Body of pancreas (tissue), 4 donors: ENCODE measurements at places on chromosomes 7 and 10. TPM values are rescaled to one million over a fixed set of nuclear protein-coding genes. Genes with fewer than 3 reads are reported as not detected.

GRCh38 chr10:119070395-119071165 is 10.0 kb downstream of the EIF3A start:
- H3K4me1 ChIP-seq: peaks cover 8% of the 10 kb centered on the region
- H3K4me3 ChIP-seq: no peak overlapping the region
- no peak for DNase-seq
- peaks cover 20% of the 10 kb centered on the region for H3K36me3 ChIP-seq
- no peak overlapping the region for H3K27ac ChIP-seq
- H3K27me3 ChIP-seq: no peaks in the 10 kb centered on the region

GRCh38 chr10:113743594-113743993 is 7.9 kb upstream of the PLEKHS1 start:
- H3K27ac ChIP-seq: no peak overlapping the region
- peaks cover 16% of the 10 kb centered on the region for H3K4me1 ChIP-seq
- no peak overlapping the region for H3K4me3 ChIP-seq
- H3K36me3 ChIP-seq: no peaks in the 10 kb centered on the region
- DNase-seq: no peak

ASB13 gene
- total RNA-seq: 15.0 TPM

PLCE1 gene
- total RNA-seq: 3.9 TPM

OPTN gene
- 32.7 TPM for total RNA-seq

DNA sequence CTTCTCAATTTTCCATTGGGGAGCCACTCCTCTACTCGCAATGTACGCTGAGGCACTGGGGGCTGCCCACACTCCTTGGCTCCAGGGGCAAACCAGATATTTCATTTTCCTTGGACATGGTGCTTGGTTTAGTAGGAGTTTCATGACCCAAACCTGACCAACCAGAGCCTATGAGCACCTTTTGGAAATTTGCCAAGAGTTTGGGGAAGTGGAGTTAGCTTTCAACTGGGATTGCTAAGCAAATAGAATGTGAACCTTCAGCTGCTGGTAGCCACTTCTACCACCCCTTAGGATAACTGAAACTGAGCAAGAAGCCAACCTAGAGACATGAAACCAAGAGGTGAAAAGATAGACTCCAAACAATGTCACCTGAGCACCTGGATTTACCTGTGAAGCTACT is 74.9 kb upstream of the COL13A1 start:
- no peak overlapping the region for H3K4me3 ChIP-seq
- no peak for DNase-seq
- no peak overlapping the region for H3K27ac ChIP-seq
- no peaks in the 10 kb centered on the region for H3K4me1 ChIP-seq

DNA sequence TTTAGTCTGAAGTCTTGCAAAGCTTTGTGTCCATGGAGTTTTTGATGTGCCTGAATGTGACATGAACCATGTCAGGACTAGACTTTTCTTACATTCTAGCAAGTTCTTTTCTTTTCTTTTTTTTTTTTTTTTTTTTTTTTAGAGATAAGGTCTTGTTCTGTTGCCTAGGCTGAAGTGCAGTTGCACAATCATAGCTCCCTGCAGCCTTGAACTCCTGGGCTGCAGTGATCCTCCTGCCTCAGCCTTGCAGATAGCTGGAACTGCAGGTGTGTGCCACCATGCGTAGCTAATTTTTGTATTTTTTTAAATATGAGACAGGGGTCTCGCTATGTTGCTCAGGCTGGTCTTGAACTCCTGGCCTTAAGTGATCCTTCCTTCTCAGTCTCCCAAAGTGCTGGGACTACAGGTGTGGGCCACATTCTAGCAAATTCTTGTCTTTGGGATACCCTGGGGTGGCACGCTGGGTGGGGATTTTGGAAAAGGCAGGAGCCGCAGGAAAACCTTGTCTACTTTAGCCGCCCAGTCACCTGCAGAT is 152.8 kb downstream of the SVIL start:
- H3K27ac ChIP-seq: no peak overlapping the region
- H3K4me3 ChIP-seq: no peak overlapping the region
- no peaks in the 10 kb centered on the region for H3K27me3 ChIP-seq
- DNase-seq: no peak
- peaks cover 14% of the 10 kb centered on the region for H3K36me3 ChIP-seq

DNA sequence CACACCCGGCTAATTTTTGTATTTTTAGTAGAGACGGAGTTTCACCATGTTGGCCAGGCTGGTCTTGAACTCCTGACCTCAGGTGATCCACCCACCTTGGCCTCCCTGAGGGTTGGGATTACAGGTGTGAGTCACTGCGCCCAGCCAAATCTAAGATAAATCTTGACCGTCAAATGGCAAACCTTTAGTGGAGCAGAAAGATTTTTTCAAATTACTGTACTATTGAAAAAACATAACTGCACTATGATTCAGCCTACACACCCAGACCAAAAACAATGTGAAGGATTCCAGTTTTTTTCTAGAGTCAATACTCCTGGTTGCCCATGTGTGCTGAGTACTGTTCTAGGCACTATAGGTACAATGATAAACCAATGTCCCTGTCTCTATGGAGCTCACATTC is 33.9 kb upstream of the SVIL start:
- H3K27ac ChIP-seq: no peak overlapping the region
- no peak overlapping the region for H3K4me3 ChIP-seq
- H3K27me3 ChIP-seq: no peaks in the 10 kb centered on the region
- DNase-seq: no peak

GRCh38 chr10:127041552-127041951 is 136.3 kb downstream of the DOCK1 start:
- no peak overlapping the region for H3K27ac ChIP-seq
- H3K27me3 ChIP-seq: no peaks in the 10 kb centered on the region
- H3K4me1 ChIP-seq: peaks cover 11% of the 10 kb centered on the region

DNA sequence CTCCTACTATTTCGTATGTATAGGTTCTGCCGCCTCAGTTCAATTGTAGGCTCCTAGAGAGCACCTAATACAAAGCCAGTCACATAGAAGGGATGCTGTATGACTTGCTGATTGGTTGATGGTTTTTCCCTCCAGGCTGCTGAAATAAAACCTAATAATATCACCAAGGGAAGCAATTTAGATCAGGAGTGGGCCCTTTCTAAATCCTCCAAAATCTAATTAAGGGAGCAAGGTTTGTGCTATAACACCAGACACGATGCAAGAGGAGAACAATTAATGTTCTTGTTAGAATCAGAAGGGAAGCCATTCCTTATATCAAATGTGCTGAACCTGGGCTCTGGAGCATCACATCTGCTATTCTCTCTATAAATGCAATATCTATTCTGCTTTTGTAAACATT is 42.0 kb upstream of the SLC13A1 start:
- no peaks in the 10 kb centered on the region for H3K36me3 ChIP-seq
- no peak for DNase-seq
- H3K27me3 ChIP-seq: no peaks in the 10 kb centered on the region
- no peak overlapping the region for H3K27ac ChIP-seq

GIMAP7 gene
- 3.6 TPM for total RNA-seq

DNA sequence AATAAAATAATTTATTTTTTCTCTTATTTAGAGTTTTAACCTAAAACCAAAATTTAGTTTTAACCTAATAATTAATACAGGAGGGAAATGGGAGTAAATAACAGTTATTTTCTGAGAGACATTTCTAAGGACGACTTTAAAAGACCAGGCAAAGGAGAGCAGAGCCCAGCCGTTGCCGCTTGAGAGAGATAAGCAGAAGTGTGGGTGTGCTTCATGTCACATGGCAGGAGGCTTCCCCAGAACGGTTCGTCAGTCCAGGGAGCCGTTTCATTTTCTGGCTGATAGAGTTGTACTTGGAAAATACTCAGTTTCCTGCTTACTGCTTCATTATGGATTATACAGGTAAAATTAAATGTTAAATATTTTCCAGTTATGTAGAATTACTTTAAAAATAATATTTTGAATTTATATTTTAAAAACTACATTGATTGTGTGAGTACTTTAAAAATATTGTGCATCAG is 61.4 kb downstream of the ST7 start:
- peaks cover 7% of the 10 kb centered on the region for H3K4me1 ChIP-seq
- H3K27me3 ChIP-seq: no peaks in the 10 kb centered on the region
- peak; percentile 38 for DNase-seq
- no peak overlapping the region for H3K4me3 ChIP-seq
- no peak overlapping the region for H3K27ac ChIP-seq

PRSS37 gene
- not detected for total RNA-seq

DNA sequence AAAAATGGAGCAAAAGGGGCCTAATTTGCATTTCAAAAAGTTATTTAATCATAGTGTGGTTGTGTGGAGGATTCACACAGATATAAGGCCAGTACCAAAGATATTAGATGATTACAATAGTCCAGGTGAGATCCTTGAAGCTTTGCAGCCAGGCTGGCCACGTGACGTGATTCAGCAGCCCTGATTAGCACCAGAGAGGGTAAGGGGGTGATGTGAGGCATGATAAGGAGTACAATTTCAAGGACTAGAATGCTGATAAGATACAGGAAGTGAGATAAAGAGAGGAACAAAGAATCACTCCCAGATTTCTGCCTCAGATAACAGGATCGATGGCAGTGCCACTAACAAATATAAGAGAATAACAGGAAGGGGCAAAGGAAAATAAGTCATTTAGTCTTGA is 108.4 kb upstream of the PALS2 start:
- H3K27ac ChIP-seq: no peak overlapping the region
- no peaks in the 10 kb centered on the region for H3K27me3 ChIP-seq
- no peak for DNase-seq
- peaks cover 18% of the 10 kb centered on the region for H3K4me1 ChIP-seq
- H3K36me3 ChIP-seq: no peaks in the 10 kb centered on the region
- H3K4me3 ChIP-seq: no peak overlapping the region

TACC2 gene
- 29.0 TPM for total RNA-seq

SYT15 gene
- total RNA-seq: 6.3 TPM

DNA sequence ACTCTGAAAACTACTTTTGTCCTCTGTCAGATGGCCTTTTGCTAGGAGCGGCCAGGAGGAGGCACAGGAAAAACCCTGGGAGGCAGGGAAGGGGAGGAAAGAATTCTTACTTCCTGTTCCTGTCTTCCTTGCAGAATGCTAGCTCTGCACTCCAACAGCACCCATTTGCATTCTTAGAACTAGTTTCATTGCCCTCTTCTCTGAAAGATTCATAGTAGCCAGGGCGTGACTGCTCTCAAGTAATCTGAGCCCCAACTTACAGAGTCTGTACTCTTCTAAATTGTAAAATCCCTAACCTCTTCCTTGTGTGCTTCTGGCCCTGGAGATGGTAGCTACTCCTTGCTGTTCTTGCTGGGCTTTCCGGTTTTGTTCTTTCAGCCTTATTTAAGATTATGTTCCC is 75.3 kb upstream of the STEAP1 start:
- no peaks in the 10 kb centered on the region for H3K4me1 ChIP-seq
- H3K36me3 ChIP-seq: no peaks in the 10 kb centered on the region
- no peaks in the 10 kb centered on the region for H3K27me3 ChIP-seq
- no peak overlapping the region for H3K4me3 ChIP-seq

RARRES2 gene
- 400 TPM for total RNA-seq

LSM5 gene
- 8.2 TPM for total RNA-seq

- DNase-seq: no peak
- H3K27me3 ChIP-seq: no peaks in the 10 kb centered on the region
- no peaks in the 10 kb centered on the region for H3K36me3 ChIP-seq
- H3K4me1 ChIP-seq: peaks cover 5% of the 10 kb centered on the region
- no peak overlapping the region for H3K27ac ChIP-seq
These were observed 368.1 kb downstream of the RPS24 start for GRCh38 chr10:78401624-78402367.

DNA sequence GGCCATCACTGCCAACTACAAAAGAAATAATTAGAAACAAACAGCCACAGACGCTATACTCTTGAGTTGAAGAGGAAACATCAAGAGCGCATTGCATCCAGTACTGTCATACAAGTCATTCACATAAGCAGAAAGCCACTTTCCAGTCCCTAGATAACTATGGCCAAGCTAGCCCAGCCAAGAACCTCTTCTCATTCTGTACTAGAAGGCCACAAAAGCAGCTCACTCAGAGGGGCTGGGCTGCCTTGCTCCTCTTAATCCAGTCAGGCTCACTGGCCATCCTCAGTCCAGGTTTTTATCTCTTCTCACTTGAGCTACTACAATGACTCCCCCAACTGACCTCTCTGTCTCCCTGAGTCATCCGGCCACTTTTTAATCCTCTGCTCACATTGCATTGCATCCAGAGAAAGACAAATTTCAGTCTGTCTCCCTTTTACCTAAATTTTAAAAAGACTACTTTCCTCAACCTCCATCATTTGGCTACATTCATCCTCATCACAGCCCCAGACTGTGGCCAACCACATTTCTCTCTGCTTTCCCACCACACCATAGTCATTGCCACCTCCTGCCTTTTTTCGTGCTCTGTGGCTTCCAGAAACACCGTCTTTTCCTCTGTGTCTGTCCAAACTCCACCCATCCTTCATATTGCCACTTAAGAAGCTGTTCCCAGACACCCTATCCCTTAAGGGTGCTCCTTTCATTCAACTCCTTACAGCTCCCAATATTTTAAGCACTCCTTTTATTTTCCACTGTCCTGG is 25.0 kb downstream of the PPP1R3C start:
- no peaks in the 10 kb centered on the region for H3K36me3 ChIP-seq
- H3K27ac ChIP-seq: peak overlapping the region; percentile 79
- peaks cover 50% of the 10 kb centered on the region for H3K4me1 ChIP-seq
- no peaks in the 10 kb centered on the region for H3K27me3 ChIP-seq

- no peaks in the 10 kb centered on the region for H3K27me3 ChIP-seq
- DNase-seq: no peak
- no peaks in the 10 kb centered on the region for H3K36me3 ChIP-seq
- no peak overlapping the region for H3K27ac ChIP-seq
These were observed 10.9 kb downstream of the PLA2G12B start for GRCh38 chr10:72943498-72944234.

FAM25A gene
- not detected for total RNA-seq

GRCh38 chr7:83936056-83936708 is 258.4 kb downstream of the SEMA3A start:
- H3K4me1 ChIP-seq: no peaks in the 10 kb centered on the region
- no peak overlapping the region for H3K4me3 ChIP-seq
- peak; percentile 52 for DNase-seq
- H3K27ac ChIP-seq: no peak overlapping the region
- H3K36me3 ChIP-seq: no peaks in the 10 kb centered on the region

DNA sequence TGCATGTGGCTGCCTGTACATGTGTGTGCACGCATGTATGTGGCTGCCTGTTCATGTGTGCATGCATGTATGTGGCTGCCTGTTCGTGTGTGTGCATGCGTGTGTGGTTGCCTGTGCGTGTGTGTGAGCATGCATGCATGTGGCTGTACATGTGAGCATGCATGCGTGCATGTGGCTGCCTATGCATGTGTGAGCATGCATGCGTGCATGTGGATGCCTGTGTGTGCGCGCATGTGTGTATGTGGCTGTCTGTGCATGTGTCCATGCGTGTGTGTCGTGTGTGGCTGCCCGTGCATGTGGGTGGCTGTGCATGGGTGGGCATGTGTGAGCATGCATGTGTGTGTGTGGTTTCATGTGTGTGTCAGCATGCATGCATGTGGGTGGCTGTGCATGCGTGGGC is 218.3 kb downstream of the ELFN1 start:
- peaks cover under 1% of the 10 kb centered on the region for H3K4me1 ChIP-seq
- H3K36me3 ChIP-seq: no peaks in the 10 kb centered on the region
- no peak for DNase-seq
- H3K27me3 ChIP-seq: no peaks in the 10 kb centered on the region
- no peak overlapping the region for H3K4me3 ChIP-seq
- no peak overlapping the region for H3K27ac ChIP-seq

- no peaks in the 10 kb centered on the region for H3K36me3 ChIP-seq
- H3K27ac ChIP-seq: no peak overlapping the region
- no peak overlapping the region for H3K4me3 ChIP-seq
- no peak for DNase-seq
These were observed 141.6 kb downstream of the GPR85 start for GRCh38 chr7:112945046-112945445.

NUDT13 gene
- 2.3 TPM for total RNA-seq

HOXA9 gene
- total RNA-seq: not detected

HOXA5 gene
- 2.6 TPM for total RNA-seq

KAZALD1 gene
- total RNA-seq: 1.8 TPM
